IMR-90 (cell line): ENCODE measurements at places on chromosomes 7 and 10. TPM values are rescaled to one million over a fixed set of nuclear protein-coding genes. Genes with fewer than 3 reads are reported as not detected.

DNA sequence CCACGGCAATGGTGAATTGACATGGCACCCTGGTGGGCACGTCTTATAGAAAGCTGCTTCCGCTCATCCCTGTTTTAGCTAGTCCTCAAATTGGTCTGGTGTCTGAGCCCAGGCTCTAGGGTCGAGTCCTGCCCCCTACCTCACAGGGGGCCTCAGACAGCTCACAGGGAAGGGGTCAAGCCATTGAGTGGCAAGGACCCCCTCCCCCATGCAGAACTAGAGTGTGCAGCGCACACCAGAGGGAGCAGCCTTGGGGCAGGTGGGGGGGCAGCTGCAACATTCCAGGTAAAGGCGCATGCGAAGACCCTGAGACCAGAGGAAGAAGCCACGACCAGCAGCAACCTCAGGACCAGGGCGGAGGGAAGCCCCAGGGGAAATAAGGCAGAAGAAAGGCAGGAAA lies 240.4 kb upstream of the PPP2R2D start:
- no peaks in the 10 kb centered on the region for H3K36me3 ChIP-seq
- no peaks in the 10 kb centered on the region for H3K4me1 ChIP-seq
- H3K27me3 ChIP-seq: no peaks in the 10 kb centered on the region
- H3K27ac ChIP-seq: no peak overlapping the region

GRCh38 chr7:28125431-28126409 lies 54.9 kb downstream of the JAZF1 start:
- no peaks in the 10 kb centered on the region for H3K27me3 ChIP-seq
- H3K4me3 ChIP-seq: no peak overlapping the region
- no peak overlapping the region for H3K27ac ChIP-seq
- H3K4me1 ChIP-seq: peaks cover 12% of the 10 kb centered on the region
- DNase-seq: no peak

DNA sequence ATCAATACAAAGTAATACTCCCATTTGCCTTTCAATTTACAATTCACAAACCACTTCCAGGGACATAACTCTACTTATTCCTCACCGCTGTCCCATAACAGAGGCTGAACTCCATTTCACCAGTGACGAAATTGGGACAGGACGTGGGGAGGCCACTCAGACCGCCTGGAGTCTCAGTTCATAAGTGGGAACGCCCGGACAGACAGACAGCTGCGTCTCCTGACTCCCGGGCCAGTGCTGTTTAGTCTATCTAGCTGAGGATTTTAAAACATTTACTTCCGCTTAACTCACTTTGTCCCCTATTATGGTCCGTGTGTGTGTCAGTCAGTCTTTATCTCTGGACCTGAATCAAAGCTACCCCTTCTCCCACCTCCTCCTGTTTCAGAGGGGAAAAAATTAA lies 67.4 kb upstream of the ZNF438 start:
- H3K4me1 ChIP-seq: peaks cover 17% of the 10 kb centered on the region
- H3K36me3 ChIP-seq: no peaks in the 10 kb centered on the region
- peak; percentile 80 for DNase-seq
- H3K27me3 ChIP-seq: no peaks in the 10 kb centered on the region
- no peak overlapping the region; the same call in 1 of the 2 replicates for H3K27ac ChIP-seq

HOXA4 gene
- 0.36 and 1.1 TPM in 2 replicates for total RNA-seq

C10orf143 gene
- total RNA-seq: 0.36 and 0.56 TPM in 2 replicates

ANXA8L1 gene
- 0.18 and 0.28 TPM in 2 replicates for total RNA-seq

ZNF33A gene
- total RNA-seq: 11.4 and 14.3 TPM in 2 replicates
